Tibial artery (tissue), 4 donors: ENCODE measurements at places on chromosomes 13 and 19.

DNA sequence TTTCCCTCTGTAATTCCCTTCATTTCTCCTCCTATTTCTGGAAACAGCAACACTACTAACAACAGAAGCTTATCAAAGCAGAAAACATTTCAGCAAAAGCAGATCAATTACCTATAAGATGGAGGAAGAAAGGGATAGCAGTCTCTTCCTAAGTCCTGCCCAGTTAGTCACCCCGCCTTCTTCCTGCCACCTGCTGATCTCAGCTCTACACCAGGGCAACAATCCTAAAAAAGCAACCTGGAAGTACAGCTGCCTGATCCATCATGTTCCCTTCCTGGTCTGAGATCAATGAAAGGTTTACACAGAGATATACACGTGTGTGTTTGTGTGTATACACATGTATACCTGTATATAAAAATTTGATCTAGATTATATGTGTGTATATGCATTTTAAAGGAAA is 59.4 kb downstream of the TSC22D1 start:
- no peak for DNase-seq

- peak; percentile 50 for DNase-seq
Measured at GRCh38 chr19:17052439-17052838, 22.8 kb downstream of the HAUS8 start.

GRCh38 chr13:21530656-21531055 is 71.6 kb upstream of the ZDHHC20 start:
- DNase-seq, result no peak

DNA sequence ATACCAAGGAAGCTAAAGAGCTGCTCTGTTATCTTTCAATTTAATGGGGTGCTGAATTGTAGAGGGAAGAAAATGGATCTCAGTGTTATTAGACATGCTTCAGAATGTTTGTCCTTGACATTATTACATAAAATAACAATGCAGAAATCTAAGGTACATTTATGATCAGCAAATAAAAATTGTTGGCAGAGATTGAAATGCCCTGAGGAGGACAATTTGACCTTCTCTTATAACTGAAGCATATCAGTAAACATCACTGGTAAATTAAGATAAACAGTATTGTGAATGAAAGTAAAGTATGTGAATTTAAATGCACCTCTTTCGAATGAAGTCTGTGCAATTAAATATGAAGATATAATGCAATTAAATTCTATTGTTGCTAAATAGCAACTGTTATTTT is 1362.1 kb upstream of the ATXN8OS start:
- DNase-seq, result no peak

DNA sequence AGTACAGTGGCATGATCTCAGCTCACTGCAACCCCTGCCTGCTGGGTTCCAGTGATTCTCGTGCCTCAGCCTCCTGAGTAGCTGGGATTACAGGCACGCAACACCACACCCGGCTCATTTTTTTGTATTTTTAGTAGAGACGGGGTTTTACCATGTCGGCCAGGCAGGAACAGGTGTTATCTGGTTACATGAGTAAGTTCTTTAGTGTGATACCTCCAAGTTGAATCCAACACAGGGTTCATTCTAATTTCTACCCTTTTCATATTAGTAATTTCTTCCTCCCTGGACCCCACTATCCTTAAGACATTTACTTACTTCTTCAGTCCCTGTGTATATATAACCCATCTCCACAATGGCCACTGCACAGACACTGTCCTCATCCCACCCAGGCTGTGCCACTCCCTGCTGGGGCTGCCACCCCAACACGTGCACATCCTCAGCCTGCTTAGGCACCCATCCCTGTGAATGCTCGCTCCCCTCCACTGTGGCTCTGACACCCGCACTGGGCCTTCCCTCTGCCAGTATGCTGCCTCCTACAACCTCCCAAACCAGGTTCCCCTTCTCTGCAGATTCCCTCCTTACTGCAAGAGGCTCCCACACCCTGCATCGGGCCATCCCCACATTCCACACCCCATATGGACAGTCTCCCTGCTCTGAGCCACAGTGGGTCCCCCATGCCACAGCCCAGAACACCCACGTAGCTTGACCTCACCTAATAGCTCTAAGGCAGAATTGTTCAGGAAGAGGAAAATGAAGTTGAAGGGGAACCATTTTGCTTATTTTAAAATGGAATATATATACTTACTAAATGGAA is 147.1 kb downstream of the TBC1D4 start:
- no peak for DNase-seq

GRCh38 chr19:10769533-10770491 is 51.9 kb downstream of the DNM2 start:
- DNase-seq, result peak; percentile 68

DNA sequence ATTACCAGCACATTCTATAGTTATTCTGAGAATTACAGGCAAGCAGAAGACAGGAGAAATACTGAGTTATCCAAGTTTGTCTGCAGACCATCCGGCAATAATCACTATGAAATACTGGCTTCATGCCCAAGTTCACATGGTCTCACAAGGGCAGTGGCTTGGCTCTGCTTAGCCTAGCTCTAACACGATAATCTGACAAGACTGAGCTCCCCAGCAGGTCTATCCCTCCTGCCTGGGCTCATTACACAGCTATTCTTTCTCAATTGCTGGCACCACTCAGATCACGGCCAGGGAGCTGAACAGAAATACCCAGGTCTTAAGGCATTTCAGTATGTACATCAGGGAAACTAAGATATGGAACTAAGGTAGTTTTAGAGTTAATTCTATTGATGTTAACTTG is 361.6 kb upstream of the PCDH20 start:
- no peak for DNase-seq
